ENCODE measurements at places on chromosomes 4 and X.

DNA sequence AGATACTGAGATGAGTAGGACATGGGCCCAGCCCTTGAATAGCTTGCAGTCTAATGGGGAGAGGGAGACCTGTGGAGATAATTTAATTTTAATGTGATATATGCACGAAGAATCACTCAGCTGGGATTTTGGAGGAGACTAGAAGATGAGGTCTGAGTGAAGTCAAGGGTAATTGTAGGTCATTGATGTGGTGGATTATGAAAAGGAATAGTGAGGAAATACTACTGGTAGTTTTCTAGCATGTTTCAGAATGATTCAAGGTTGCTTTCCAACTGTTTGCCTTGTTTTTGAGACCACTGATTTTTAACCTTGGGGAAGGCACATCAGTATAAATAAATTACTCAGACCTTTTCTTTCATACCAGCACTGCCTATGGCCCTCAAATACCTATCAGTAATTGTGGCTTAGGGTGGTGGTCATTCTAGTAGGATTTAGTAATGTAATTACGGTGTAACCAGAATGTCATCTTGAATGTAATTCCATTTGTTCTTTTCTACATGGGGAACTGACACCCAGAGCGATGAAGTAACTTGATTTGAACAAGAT lies 25.6 kb downstream of the PTTG2 start:
- DNase-seq: no peak

DNA sequence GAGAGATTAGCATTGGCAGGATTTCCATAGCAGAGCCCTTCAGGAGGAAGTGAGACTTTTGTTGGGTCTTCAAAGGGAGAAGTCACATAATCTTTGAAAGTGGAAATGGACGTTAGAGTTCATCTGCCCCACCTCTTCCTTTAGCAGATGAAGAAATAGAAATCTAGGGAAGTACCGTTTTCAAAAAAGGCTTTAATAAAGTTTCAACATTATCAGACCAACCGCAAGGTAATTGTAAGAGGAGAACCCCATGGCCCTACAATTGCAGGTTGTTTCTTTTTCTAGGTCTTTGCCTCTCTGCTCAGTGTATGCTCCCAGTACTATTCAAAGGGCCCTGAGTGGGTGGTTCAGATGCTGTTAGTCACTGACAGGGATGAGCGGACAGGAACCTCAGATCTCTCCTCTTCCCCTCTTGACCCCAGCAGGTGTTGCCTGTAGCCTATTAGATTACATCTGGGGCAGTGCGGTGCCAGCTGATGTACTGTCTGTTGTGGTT lies 48.6 kb upstream of the AP1S2 start:
- no peak for DNase-seq

GRCh38 chr4:123110147-123110546 lies 187.8 kb upstream of the NUDT6 start:
- DNase-seq: no peak

- no peak for DNase-seq
Observed at GRCh38 chr4:76821641-76822040, 76.3 kb downstream of the SOWAHB start.

- no peak for DNase-seq
Observed at GRCh38 chr4:88429401-88429800, 27.5 kb upstream of the HERC5 start.

DNA sequence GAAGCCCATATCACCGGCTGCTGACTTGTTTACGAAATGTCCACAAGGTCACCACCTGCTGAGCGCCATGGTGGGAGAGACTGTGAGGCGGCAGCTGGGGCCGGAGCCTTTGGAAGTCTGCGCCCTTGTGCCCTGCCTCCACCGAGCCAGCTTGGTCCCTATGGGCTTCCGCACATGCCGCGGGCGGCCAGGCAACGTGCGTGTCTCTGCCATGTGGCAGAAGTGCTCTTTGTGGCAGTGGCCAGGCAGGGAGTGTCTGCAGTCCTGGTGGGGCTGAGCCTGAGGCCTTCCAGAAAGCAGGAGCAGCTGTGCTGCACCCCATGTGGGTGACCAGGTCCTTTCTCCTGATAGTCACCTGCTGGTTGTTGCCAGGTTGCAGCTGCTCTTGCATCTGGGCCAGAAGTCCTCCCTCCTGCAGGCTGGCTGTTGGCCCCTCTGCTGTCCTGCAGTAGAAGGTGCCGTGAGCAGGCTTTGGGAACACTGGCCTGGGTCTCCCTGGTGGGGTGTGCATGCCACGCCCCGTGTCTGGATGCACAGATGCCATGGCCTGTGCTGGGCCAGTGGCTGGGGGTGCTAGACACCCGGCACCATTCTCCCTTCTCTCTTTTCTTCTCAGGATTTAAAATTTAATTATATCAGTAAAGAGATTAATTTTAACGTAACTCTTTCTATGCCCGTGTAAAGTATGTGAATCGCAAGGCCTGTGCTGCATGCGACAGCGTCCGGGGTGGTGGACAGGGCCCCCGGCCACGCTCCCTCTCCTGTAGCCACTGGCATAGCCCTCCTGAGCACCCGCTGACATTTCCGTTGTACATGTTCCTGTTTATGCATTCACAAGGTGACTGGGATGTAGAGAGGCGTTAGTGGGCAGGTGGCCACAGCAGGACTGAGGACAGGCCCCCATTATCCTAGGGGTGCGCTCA lies 8.7 kb upstream of the MSANTD1 start:
- DNase-seq: no peak

DNA sequence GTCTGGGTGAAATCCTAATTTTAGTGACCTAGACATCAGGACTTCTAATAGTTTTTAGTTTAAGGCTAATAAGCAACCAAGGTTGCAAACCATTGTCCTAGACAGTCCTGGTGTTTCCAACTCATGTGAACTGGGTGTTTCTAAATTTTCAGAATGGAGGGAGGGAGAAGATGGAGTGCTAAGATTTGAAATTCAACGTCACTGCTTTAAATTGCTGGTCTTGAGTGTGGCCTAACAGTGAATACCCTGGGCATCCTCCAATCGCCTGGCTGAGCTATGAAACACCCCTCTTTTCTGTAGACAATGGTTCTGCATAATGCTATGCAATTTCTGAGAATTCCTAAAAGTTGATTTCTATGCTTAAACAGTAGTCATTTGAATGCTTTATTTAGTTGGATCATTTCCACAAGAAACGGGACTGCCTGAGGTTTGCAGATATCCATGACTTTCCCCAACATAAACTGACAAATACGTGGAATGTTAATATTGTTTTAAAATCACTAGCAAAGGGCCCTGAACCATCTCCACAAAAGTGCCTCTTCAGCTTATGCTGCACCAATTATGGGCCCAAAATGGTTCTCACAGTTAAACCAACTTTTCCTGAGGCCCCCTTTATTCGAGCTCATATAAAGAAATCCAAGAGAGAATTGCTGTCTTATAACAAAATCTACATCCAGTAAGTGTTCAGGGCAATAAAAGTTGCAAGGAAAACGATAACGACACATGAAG lies 1.1 kb downstream of the FBXL5 start:
- no peak for DNase-seq

GRCh38 chr4:81180916-81181315 lies 34.1 kb downstream of the PRKG2 start:
- DNase-seq: no peak

DNA sequence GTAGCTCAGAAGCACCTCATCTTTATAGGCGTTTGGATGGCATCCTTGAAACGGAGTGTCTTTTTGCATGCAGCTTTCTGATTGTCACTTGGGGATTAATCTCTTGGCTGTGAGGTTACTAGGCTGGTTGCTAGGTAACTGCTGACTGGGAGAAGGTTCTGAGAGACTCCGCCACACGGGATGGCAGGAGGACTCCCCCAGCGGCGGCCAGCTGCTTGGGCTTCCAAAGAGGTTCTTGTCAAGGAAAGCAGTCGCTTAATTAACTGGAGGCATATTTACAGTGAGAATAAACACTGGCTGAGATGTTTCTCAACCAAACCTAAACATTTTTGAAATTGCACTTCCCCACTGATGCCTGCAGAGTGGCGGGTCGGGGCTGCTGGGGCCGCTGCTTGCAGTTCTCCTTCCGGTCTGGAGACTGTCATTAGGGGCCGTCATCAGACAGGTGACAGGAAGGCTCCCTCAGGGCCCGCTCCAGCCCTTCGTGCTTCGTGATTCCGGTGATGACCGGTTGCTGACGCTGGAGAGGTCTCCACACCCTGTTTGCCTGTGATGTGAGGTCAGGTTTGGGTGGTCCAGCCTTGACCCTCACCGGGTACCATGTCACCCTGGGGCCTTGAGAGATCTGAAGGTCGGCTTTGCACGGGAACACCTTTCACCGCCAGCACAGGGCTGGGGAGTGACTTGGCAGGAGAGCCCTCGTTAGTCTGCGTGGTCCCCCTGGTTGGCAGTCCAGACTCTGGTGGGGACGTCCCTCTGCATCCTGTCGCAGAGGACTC lies 9.1 kb downstream of the NSG1 start:
- no peak for DNase-seq

DNA sequence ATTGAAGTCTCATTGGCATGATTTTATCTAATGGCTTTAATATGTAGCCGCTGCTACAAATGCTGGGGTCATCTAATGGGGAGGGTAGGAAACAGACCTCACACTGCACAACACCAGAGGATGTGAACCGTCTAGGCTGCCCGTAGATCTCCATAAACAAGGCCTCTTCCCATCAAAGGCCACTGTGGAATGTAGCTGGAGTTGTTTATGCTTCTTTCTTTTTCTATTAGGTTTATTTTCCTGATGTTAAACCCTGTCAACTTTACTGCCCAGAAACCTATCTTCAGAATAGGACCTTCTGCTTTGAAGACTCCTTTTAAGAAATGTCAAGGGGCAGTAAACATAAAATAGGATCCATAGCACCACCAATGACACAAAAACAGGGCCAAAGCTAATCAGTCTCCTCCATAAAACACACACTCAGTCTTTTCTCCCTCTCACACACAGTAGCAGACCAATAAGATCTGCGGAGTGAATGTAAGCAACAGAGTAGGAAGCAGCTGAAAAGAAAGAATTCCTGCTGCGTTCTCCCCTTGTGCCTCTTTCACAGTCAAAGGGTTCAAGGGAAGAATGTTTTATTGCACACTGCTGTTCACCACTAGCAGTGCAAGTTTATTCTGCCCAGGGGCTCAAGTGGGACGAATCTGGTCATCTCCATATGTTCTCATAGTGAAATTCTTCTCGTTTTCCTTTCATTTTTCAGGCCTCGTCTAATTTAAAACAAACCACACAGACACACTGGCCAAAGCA lies 72.2 kb downstream of the MAML3 start:
- no peak for DNase-seq

- DNase-seq: no peak
Observed at GRCh38 chr4:68927165-68927564, 24.4 kb downstream of the UGT2A3 start.

- DNase-seq: no peak
Observed at GRCh38 chr4:177386278-177386815, 55.9 kb downstream of the AGA start.

DNA sequence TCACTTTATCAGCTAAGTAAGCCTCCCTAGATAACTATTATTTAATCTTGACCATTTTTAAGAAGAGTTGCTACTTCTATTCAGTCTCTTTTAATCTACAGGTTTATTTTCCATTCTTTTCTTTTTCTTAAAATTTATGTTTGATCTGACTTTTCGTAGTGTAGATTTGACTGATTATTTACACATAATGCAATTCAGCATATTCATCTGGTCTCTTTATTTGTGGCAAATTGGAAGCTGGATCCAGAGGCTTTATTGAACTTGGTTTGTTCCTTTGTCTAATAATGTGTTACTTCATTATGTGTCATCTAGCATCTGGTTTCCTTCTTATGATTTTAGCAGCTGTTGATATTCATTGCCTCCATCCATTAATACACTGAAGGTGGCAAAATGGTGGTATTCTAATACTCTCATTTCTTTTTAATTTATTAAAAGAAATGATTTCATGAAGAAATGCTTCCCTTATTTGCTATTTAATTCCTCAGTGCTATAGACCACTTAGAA lies 113.0 kb downstream of the FBXW7 start:
- no peak for DNase-seq

- DNase-seq: no peak
Observed at GRCh38 chr4:121164291-121164690, at the start of gene TNIP3. Gene TNIP3, minus strand, starts transcription at chr4:121164321. Its CDS starts 196 bp downstream, at chr4:121164125.

DNA sequence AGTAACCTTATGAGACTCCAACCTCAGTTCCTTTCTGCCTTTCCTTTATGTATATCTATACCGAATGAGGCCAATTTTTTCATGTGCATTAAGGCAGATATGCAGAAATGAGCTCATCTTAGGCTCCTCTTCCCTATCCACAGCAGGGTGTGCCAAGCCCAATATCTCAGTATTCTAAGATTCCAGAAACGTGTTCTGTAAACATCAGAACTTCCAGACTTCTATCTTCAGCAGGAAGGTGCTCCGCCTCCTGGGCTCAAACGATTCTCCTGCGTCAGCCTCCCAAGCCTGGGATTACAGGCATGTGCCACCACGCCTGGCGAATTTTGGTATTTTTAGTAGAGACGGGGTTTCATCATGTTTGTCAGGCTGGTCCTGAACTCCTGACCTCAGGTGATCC lies 31.0 kb upstream of the CCNG2 start:
- DNase-seq: no peak

DNA sequence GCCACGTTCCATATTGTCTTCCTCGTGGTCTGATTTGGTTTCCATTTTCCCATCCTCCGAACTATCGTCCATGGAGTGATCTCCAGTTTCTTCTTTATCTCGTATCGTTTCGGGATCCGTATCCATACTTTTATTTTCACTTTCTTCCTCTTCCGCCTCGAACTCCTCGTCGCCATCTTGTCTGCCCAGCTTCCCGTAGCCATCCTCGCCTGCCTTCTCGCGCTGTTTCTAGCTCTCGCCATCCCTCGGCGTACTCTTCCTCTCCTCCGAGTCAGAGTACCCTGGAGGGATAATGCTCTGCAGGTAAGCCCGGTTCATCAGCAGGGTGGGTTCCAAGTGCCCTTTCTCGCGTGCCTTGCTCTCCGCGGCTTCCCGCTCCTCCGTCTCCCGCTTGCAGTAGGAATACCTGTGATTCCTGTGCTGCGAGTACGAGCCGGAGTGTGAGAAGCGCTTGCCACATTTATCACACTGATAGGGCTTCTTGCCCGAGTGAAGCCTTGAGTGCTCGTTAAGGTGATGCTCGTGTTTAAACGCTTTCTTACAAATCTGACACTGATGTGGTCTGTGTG lies 134.5 kb upstream of the TAPT1 start:
- DNase-seq: no peak

DNA sequence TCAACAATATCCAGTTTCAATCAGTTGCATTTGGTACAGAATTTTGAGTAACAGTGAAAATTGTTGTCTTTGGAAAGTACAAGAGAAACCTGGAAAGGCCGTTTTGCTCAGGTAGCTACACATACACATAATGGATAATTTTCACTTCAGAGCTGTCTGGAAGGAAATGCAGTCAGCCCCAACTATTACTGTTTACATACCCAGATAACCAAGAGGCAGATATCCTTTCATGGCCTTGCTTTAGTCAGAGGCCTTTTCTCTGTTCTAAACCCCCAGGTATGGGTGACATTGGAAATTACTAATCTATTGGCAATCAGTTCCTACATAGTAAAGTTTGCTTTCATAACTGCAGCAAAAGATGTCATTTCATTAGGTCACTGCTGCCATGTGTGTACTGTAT lies 244.9 kb upstream of the EMCN start:
- DNase-seq: no peak

- no peak for DNase-seq
Observed at GRCh38 chrX:132740316-132741123, 217.9 kb downstream of the HS6ST2 start.

- no peak for DNase-seq
Observed at GRCh38 chr4:83118869-83119268, 4.3 kb upstream of the PLAC8 start.

Measured in activated CD4-positive, alpha-beta T cell treated with anti-CD3 and anti-CD28 coated beads, Interleukin-2, amount 50 U/mL, for 24 hours (primary cell).